Skeletal muscle cell (primary cell): ENCODE measurements at places on chromosomes 1 and 21.

DNA sequence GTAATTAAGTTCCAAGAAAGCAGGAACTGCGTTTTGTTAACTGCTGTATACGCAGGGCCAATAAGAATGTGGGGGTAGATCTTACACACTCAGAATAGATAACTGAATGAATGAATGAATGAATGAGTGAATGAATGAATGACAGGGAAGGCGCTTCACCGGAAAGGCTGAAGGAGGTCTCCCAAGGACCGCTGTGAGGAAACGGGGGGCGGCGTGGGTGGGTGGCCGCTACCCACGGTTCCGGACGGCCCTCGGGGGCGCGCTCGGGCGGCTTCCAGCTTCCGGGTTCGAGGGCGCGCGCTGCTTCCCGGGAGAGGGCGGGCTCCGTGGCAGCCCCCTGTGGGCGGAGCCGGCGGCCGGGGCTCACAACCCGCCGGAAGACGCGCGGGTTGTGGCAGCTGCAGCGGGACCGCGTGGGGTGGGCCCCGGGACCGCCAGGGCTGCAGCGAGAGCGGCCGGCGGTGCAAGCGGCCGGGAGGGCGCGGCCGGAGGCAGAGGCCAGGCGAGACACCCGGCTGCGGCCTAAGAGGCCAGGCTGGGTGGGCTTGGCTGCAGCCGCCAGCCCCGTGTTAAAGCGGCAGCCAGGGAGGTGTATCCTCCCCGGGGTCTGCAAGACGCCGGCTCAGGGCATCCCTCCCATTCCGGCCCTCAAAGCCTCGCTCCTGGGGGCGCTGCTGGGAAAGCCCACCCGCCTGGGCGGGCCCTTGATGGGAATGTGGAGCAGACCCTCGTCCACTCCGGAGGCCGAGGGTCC is at the start of gene ZFP69:
Gene ZFP69 (plus strand): TSS at position 367 of the 754 bp plus-strand sequence. CDS start 2,072 bp downstream, outside the sequence.
- no peak for DNase-seq

DNA sequence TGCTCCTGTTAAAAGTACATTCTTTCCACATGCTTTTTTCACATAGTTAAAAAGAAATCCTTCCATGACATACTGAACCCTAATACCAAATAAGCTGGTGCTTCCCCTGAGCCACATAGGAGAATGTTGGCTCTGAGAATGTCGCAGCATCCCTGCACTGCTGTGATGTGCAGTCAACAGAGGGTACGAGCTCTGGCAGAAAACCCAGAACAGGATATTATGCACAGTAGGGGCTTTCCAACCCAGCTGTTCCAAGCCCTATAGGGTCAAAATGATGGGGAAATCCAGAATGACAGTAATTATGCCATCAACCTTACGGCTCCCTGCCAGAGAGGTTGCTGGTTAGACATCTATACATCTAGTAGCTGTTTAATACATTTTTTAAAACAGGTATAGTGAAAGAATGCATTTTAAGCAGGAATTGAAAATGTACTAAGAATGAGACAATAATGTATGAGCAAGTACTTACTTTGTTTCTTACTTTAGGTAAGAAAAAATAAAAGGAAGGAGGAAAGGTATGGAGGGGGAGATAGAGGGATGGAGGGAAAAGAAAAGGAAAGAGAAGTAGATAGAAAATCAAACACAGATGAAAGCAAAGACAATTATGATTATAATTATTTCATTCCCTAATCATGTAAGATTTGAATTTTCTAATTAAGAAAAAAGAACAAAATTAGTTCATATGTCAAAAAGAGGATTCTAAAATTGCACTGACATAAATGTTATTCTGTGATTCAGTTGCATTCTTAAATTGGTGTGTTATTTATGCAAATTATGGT is 126.0 kb downstream of the NR5A2 start:
- DNase-seq = no peak

GRCh38 chr1:149843431-149844041 is 55.8 kb upstream of the BOLA1 start:
- no peak for DNase-seq

GRCh38 chr1:8723010-8723409 is 94.4 kb downstream of the RERE start:
- no peak for DNase-seq
